Caco-2 (cell line): ENCODE measurements at places on chromosomes 13 and 19.
A peak's percentile ranks its signal among the peaks of the same experiment; 100 is the strongest.

GRCh38 chr13:44435919-44436510, 62.4 kb downstream of the SERP2 start:
- no peak for DNase-seq

- no peak for DNase-seq
These were observed 91.4 kb downstream of the ATP11A start for GRCh38 chr13:112781287-112781686.

DNA sequence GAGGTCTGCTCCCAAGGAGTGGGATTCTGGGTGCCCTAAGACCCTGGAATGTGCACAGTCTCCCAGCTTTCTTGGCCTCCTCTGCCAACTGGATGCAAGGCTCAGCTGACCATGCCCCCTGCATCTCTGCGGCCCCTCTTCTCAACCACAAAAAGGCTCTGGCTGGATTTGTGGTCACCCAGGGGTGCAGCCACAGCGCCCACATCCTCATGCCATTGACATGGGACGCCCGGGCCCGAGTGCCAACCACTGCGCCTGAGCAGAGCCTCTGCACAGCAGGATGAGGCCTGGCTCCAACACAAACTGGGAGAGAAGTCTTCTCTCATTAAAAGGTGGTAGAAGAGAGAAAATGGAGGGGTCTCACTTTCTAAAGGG, 103.5 kb downstream of the FOXO1 start:
- no peak for DNase-seq

DNA sequence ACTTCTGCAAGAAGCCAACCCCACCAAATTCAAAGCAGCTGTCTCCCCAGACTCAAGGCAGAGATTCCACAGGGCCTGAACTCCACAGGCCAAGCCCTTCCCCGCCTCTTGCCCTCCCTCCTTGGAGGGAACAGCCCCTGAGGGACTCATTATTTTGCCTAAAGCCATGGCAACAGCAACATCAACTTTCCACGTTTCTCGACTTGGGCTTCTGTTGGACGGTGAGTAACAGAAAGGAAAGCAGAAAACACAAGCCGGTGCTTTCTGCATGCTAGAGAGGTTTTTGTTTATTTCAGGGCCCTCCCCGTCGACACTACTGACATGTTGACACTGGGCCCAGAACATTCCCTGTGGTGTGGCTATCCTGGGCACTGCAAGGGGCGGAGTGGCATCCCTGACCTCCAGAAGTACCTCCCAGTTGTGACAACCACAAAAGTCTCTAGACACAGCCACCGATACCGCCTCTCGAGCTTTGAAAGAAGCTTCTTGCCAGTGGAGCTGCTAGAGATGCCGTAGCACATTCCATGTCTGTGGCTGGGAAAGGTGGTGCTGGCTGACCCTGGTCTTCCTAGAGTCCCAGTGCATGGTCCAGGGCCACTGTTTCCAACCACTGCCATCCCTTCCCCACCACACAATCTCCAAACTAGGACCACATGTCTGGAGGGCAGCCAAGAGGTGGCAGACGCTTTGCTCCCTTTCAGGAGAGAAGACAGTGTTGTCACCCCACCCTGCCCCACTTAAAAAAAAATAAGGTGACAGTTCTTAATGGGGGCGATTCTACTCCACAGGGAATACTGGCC, 12.8 kb downstream of the CAPS start:
- DNase-seq: no peak

DNA sequence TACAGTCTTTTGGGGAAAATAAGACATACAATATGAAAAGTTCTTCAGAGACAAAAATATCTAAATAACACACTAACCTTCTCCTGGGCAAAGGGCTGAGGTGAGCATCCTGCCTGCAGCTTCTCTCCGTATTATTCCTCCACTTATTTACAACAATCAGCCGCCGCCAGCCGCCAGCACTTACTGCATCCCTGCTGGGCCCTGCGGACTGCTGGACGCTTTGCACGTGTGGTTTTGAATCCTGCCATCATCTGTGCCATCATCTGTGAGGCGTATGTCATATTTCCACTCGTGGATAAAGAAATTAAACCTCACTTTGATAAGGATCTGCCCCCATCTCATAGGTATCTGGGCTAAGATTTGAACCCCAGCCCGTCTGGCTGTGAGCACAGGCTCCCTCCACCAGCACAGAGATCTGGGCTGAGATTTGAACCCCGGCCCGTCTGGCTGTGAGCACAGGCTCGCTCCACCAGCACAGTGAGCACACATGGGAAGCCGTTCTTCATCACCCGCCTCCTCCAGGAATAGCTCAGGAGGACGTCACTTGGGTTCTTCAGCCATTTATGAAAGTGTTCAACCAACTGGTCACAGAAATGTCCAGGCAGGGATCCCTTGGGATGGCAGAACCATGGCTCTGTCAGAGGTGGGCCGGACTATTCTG, 35.2 kb upstream of the TUBGCP3 start:
- DNase-seq: no peak

GRCh38 chr13:35716186-35716585, 239.7 kb upstream of the MAB21L1 start:
- no peak for DNase-seq

- peak; percentile 78 for DNase-seq
These were observed 708 bp upstream of the ERCC1 start for GRCh38 chr19:45424191-45425058.

DNA sequence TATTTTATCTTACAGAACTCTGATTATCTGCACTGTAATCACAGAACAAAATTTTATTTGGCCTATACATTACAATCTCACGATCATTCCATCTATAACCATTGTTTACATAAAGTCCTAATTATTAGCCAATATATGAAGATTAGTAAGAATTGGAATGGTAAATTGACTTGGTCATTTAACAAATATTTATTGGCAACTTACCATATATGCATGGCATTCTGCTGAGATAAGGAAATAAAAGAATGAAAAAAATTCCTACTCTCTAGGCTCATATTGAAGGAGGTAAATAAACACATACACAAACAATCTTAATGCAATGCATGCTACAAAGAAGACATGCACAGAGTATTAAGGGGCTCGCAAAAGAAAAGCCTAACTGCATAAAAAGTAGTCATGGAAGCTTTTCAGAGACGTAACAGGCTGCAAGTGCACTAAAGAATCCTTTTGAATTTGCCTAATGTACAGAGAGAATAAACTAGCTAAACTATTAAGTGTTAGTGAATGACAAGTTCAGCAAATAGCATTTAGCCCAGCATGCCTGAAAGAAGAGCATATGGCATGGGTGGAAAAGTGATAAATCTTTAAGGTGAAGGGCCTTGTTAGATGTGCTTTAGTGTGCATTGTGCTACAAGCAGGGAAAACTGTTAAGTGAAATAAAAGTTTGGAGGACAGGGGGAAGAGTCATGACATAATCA, 1131.1 kb downstream of the PCDH9 start:
- no peak for DNase-seq

DNA sequence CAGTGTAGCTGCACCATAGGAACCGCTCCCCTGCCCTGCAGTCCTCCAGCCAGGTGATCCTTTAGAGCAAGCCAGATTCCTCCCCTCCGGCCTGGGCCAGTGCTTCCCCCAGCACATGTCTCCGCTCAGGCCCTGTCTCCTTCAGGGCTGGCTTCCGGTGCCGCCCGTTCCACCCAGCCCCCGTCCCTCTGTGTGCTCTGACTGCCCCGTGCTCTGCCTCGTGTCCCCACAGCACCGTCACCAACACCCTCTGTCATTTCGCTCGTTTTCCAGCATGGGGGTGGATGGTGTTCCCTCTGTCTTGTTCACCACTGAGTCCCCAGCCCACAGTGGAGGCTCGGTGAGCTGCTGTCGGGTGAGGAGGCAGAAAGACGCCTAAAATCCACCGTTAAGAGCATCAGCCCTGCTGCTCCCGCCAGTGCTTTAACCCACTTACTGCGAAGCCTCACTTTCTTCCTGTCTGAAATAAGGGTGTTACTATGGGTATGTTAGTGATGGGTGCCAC, 54.5 kb downstream of the TSSK6 start:
- DNase-seq: no peak

DNA sequence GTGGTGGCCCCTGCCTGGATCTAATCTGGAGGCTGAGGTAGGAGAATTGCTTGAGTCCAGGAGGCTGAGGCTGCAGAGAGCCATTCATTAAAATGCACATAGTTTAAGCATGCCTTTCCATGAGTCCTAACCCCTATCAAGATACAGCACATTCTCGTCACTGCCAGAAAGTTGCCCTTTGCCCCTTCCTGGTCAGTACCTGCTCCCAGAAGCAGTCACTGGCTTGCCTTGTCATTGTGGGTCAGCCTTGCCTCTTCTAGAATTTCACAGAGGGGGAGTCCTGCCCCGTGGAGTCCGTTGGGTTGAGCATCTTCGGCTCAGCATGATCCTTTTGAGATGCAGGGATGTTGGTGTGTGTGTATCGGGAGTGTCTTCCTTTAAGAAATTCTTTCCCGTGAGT, 10.8 kb downstream of the BICRA start:
- DNase-seq: peak; percentile 90

GRCh38 chr19:55172741-55173140, 6.3 kb upstream of the DNAAF3 start:
- no peak for DNase-seq

DNA sequence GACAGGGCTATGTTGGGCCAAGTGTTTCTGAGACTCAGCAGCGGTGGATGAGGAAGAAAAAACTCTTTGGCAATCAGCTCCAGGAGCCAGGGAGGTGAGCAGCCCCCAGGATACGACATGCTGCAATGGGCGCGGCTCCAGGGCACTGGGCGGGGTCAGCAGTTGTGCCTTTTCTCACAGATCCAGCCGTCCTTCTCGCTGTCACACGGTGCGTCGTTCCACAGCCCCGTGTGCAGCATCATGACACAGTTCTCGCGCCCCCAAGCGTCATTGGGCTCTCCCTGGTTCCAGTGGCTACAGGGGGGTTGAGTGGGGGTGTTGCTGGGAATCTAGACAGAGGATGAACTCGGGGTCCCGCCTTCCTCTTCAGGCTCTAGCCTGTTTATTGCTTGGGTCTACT, 2.7 kb downstream of the CLEC4G start:
- peak; percentile 11 for DNase-seq

GRCh38 chr13:99296398-99296797, 10.8 kb downstream of the GPR183 start:
- DNase-seq: no peak

DNA sequence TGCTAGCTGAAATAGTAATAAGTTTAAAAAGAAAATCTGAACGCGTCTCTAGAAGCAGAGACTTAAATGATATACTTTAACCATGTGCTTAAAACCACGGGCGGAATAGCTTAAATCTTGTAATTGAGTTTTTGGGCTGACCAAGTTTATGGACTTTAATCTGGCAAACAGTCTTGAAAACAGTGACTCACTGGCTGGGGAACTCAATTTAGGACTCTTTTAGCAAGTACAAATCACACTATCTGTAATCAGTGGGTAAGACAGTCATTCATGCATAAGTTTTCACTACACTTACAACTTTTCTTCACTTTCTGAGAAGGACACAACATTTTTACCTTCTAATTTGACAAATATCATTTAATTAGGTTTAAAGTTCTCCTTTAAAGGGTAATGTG, 26.8 kb downstream of the ZNF627 start:
- DNase-seq: no peak

DNA sequence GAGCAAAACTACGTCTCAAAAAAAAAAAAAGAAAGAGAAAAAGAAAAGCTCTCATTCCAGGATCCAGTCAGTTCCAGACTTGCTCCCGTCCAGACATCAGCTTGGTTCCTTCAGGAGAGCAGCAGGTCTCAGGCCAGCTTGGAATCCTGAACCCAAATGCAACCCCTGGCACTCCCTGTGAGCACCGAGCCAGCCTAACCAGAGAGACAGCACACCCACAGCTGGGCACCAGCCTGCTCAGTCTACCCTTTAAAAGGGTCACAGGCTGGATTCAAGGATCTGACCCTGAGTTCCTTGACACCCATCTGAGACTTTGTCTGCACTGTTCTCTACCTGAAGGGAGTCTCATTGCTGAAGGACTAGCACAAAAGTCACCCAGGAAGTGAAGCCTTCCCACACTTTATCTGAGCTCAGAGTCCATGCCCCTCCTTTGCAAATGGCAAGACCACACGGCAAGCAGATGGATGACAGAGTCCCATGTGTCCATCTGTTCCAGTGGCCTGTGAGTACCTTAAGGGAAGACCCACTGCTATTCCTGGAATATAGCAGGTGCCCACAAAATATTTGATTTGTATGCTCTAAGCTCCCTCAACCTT, 1.4 kb downstream of the PEPD start:
- no peak for DNase-seq

DNA sequence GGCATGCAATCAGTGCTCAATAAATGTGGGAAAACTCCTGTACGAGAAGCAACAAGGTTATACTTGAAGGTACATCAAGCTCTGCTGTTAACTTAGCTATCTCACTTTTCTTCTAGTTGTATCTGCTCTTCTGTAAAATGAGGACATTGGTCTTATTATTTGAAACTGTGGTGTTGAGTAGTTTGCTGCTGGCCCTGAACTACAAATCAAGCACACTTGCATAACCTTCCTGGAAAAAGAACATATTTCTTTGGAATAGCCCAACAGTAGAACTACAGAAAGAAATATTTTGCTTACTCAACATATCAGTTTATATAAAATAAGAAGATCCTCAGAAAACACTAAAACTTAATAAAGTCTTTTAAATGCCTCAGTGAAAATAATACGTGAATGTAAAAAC, 203.0 kb downstream of the KCTD12 start:
- no peak for DNase-seq

- DNase-seq: no peak
These were observed 8.9 kb downstream of the ETHE1 start for GRCh38 chr19:43518051-43518450.

GRCh38 chr13:101552786-101553185, 100.3 kb downstream of the ITGBL1 start:
- DNase-seq: no peak
